T-helper 17 cell (primary cell): ENCODE measurements at places on chromosomes 13 and 19.

GRCh38 chr13:49488563-49488962, 7.2 kb upstream of the PHF11 start:
- DNase-seq, result no peak
- no peaks in the 10 kb centered on the region for H3K27me3 ChIP-seq
- H3K4me3 ChIP-seq, result no peak overlapping the region
- no peak overlapping the region for H3K27ac ChIP-seq
- peaks cover 6% of the 10 kb centered on the region for H3K36me3 ChIP-seq

- peaks cover 4% of the 10 kb centered on the region for H3K27me3 ChIP-seq
- H3K4me3 ChIP-seq, result no peak overlapping the region
- peaks cover 5% of the 10 kb centered on the region for H3K36me3 ChIP-seq
These were observed 182.0 kb upstream of the SERP2 start for GRCh38 chr13:44191504-44192171.

GRCh38 chr13:29587645-29588044, 7.8 kb downstream of the SLC7A1 start:
- no peak for DNase-seq
- H3K36me3 ChIP-seq, result peaks cover 4% of the 10 kb centered on the region
- no peak overlapping the region for H3K27ac ChIP-seq
- no peaks in the 10 kb centered on the region for H3K27me3 ChIP-seq
- H3K4me3 ChIP-seq, result peak overlapping the region; percentile 39

DNA sequence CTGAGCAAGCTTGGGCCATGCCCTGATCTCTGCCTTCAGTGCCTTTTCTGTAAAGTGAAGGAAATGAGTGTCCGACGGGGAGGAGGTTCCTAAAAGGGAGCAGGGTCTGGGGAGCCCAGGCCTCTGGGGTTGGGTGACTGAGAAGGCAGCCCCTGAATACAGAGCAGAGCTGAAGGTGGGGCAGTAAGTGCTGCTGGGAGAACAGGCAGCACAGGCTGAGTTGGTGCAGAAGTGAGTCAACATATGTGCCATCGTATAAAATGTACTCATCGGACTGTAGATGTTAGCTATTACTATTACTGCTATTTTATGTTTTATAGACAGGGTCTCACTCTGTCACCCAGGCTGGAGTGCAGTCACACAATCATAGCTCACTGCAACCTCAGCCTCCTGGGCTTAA, 1.0 kb upstream of the HAMP start:
- H3K27me3 ChIP-seq, result peaks cover 26% of the 10 kb centered on the region
- H3K36me3 ChIP-seq, result peaks cover 4% of the 10 kb centered on the region
- H3K4me1 ChIP-seq, result peaks cover 5% of the 10 kb centered on the region

DNA sequence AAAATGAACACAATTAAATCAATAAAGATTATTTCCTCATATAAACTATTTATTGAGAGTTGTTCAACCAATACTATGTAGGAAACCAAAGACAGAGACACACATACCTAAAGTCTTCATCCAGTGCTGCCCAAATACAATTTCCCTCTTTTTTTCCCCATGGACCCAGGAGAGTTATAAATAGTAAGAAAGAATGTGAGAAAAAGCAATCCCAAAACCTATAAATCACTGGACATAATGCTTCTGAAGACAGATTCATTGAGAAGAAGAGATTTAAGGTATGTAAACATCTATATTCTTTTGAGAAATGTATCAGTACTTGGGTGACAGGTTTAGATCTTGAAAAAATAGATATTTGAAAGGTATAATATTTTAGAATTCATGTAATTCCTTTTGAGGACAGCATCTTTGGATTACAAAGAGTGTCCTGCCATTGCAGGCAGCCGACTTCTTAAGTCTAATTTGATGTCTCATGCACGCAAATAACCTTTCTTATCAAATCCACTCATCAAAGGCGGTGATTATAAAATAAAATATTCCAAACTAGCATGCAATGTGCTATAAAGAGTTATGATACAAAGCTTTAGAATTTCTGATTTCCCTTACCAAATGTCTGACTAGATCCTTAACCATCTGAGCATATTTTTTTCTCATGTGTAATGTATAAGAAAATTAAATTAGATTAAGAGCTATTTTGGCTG, 739.4 kb downstream of the LIG4 start:
- DNase-seq, result no peak
- no peak overlapping the region for H3K4me3 ChIP-seq
- H3K36me3 ChIP-seq, result no peaks in the 10 kb centered on the region
- no peaks in the 10 kb centered on the region for H3K27me3 ChIP-seq
- H3K4me1 ChIP-seq, result no peaks in the 10 kb centered on the region

DNA sequence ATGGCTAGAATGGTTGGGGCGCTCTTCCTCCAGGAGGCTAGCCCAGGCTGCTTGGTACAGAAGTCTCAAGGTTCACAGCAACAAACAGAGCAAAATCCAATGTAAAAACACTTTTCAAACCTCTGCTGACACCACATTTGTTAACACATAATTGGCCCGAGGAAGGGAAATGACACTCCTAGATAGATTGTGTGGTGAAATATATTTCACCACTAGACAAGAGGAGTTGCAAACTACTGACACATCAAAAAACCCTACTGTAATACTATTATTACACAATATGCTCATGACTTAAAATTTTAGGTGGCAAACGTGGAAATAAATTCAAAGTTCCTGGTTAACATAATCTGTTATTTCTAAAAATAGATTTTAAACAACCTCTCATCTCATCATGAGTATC, 643.6 kb downstream of the PCDH9 start:
- H3K27me3 ChIP-seq, result no peaks in the 10 kb centered on the region
- H3K36me3 ChIP-seq, result no peaks in the 10 kb centered on the region
- H3K4me1 ChIP-seq, result no peaks in the 10 kb centered on the region
- H3K4me3 ChIP-seq, result no peak overlapping the region

- no peaks in the 10 kb centered on the region for H3K27me3 ChIP-seq
- H3K27ac ChIP-seq, result no peak overlapping the region
- no peaks in the 10 kb centered on the region for H3K4me1 ChIP-seq
- H3K4me3 ChIP-seq, result no peak overlapping the region
These were observed 932.8 kb upstream of the SLITRK6 start for GRCh38 chr13:86731987-86732386.

DNA sequence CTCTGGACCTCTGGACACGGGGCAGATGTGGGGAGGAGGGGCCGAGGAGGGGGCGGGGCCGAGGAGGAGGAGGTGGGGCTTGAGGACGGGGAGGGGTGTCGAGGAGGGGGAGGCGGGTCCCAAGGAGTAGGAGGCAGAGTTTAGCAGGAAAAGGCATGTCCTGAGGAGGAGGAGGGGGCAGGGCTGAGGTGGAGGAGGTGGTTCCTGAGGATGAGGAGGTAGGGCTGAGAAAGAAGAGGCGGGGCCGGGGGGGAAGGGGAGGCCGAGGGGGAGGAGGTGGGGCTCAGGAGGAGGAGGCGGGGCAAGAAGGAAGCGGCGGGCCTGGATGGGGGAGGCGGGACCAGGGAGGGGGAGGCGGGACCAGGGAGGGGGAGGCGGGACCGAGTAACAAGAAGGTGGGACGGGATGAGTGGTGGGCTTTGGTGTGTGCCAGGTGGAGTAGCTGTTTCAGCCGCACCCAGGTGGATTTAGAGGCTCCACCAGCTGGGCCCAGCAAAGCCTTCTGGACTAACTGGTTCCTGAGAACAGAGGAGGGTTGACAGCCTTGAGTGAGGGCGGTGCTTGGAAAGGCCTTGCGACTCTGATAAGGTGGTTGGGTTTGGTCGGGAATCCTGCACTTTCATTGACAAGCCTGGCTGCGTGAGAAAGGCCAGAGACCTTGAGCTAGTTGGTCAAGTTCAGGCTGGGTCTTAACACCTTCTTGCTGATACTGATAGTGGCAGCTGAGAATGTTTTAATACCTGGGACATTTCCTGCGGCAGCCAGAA, 7.7 kb downstream of the TECR start:
- no peaks in the 10 kb centered on the region for H3K27me3 ChIP-seq
- peak; percentile 29 for DNase-seq
- H3K4me1 ChIP-seq, result peaks cover 11% of the 10 kb centered on the region

GRCh38 chr19:50460161-50460765, 16.0 kb upstream of the EMC10 start:
- H3K27me3 ChIP-seq, result peaks cover 37% of the 10 kb centered on the region
- H3K27ac ChIP-seq, result no peak overlapping the region
- H3K4me3 ChIP-seq, result no peak overlapping the region
- H3K4me1 ChIP-seq, result peaks cover 6% of the 10 kb centered on the region
- no peak for DNase-seq

GRCh38 chr13:103487841-103488240, 421.6 kb upstream of the SLC10A2 start:
- DNase-seq, result no peak
- H3K36me3 ChIP-seq, result no peaks in the 10 kb centered on the region
- no peaks in the 10 kb centered on the region for H3K27me3 ChIP-seq
- no peaks in the 10 kb centered on the region for H3K4me1 ChIP-seq
- no peak overlapping the region for H3K4me3 ChIP-seq

DNA sequence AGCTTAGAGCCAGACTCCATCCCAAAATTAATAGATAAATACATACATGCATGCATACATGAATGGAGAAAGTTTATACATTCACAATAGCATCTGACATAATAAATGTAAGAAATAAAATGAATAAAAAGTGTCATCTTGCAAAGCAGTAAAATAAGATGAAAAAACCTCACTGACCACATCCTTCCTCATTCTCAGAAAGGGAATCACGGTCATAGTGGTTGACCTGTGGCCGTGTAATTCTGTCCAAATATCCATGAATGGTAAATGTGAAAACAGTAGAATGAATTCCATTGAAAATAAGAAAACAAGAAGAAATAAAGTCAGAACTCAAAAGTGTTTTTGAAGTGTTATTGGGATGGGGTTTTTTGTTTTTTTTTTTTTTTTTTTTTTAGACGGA, 9.8 kb upstream of the CDC42EP5 start:
- DNase-seq, result no peak
- H3K27me3 ChIP-seq, result peaks cover 44% of the 10 kb centered on the region

DNA sequence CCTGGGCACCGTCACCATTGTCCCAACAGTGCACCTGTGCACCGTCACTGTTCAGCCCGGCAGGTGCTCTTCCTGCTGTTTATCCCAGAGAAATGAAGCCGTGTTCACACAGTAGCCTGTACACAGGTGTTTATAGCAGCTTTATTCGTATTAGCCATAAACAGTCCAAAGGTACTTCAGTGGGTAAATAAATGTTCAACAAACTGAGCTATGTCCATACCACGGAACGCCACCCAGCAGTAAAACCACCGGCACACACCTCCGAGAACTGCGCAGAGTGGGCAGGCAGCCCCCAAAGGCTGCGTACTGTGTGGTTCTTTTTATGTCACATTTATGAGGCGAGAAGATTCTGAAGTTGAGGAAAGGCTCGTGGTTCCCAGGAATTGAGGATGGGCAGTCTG, 44.9 kb upstream of the DCUN1D2 start:
- no peaks in the 10 kb centered on the region for H3K27me3 ChIP-seq
- H3K4me3 ChIP-seq, result no peak overlapping the region
- no peak for DNase-seq

GRCh38 chr19:2586196-2586595, 110.3 kb downstream of the GADD45B start:
- no peak for DNase-seq
- peaks cover 3% of the 10 kb centered on the region for H3K36me3 ChIP-seq
- peaks cover 5% of the 10 kb centered on the region for H3K4me1 ChIP-seq
- H3K4me3 ChIP-seq, result no peak overlapping the region
- no peaks in the 10 kb centered on the region for H3K27me3 ChIP-seq
- no peak overlapping the region for H3K27ac ChIP-seq

GRCh38 chr19:35261356-35262100, 7.2 kb upstream of the USF2 start:
- no peaks in the 10 kb centered on the region for H3K27me3 ChIP-seq
- H3K27ac ChIP-seq, result no peak overlapping the region
- H3K4me1 ChIP-seq, result peaks cover 20% of the 10 kb centered on the region
- H3K36me3 ChIP-seq, result no peaks in the 10 kb centered on the region

DNA sequence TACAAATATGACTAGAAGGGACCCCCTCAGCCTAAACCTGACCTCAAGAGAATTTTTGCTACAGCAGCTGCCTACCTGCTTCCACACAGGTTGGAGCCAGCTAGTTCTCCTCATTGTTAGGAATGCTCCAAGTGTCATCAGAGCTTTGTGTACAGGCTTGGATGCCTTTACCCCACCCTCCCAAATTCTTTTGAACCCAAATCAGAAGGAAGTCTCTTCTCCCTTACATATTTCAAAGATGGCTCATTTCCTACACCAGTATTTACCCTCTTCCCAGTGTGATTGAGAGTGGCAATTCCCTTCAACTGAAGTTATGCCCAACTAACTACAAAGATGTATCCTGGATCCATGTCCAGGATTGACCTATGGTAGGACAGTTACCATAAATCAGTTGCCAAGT, 323.2 kb downstream of the OXGR1 start:
- H3K27ac ChIP-seq, result no peak overlapping the region
- DNase-seq, result no peak
- H3K36me3 ChIP-seq, result no peaks in the 10 kb centered on the region
- H3K4me1 ChIP-seq, result no peaks in the 10 kb centered on the region
- no peak overlapping the region for H3K4me3 ChIP-seq

DNA sequence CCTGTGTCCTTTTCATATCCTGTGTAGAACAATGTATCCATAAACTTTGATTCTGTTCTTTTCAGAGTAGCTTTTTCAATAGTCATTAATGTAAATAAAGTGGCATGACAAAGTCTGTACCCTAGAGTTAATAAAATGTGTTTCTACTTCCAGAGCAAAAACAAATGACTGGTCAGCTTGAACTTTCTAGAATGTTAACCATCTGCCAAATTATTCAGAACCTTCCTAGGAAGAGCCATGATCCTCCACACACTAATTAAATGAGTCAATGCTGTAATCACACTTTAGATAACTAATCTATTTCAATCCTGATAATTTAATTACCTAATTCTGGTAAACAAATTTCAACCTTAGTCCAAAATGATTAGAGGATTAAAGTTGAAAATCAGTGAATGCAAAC, 73.2 kb downstream of the DIAPH3 start:
- no peak overlapping the region for H3K27ac ChIP-seq
- DNase-seq, result no peak
- no peaks in the 10 kb centered on the region for H3K36me3 ChIP-seq

DNA sequence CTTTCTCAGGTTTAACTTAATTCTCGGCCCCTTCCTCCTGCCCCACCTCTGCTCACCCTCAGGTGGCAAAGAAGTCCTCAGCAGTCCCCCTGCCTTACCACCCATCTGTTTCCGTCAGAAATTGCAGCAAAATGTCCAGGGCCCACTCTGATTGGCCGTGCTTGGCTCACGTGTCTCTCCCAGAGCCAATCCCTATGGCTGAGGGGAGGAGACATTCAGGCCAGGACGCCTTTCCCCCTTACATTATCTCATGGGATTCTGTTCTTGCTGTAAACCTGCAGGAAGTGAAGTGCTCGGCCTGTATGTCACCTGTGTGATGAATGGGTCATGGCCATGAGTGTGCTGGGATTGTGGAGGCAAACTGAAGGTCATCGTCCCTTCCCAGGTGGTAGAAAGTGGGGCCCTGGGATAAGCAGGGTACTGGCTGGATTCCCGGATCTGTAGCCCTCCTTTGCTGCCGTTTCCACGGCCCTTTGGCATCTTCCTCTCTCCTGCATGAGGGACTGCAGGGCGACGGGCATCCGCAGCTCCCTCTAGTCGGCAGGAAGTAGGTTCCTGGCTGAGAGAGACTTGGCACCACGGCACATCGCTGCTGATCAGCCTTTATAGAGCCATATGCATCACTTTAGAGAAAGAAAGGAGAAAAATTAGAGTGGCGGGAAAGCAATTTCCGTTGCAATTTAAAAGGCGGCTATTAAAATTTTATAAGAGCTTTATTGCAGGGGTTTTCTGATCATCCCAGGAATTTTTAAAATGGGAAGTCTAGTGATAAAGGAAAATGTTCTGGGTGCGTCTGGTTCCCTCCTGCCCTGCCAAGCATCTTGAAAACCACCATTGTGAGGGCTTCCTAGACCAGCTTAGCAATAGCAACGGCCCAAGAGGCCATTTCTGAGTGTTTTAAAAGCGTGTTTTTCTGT, 118.2 kb downstream of the SIPA1L3 start:
- peaks cover 8% of the 10 kb centered on the region for H3K4me1 ChIP-seq
- no peaks in the 10 kb centered on the region for H3K27me3 ChIP-seq
- H3K4me3 ChIP-seq, result no peak overlapping the region
- peak overlapping the region; percentile 9 for H3K27ac ChIP-seq
- no peak for DNase-seq
